ENCODE measurements at places on chromosomes 12 and 14.

- no peak for DNase-seq
Observed at GRCh38 chr12:110403976-110404682, 621 bp upstream of the ANAPC7 start.

GRCh38 chr12:59370933-59371332 is 224.9 kb upstream of the SLC16A7 start:
- no peak for DNase-seq

DNA sequence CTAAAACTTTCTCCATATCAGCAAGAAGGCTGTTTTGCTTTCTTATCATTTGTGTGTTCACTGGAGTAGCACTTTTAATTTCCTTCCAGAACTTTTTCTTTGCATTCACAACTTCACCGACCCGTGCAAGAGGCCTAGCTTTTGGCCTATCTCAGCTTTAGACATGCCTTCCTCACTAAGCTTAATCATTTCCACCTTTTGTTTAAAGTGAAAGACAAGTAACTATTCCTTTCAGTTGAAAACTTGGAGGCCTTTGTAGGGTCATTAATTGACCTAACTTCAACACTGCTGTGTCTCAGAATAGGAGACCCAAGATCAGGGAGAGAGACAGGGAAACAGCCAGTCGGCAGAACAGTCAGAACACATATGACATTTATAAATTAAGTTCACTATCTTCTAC is 39.3 kb downstream of the BBS10 start:
- DNase-seq: no peak

- no peak for DNase-seq
Observed at GRCh38 chr14:79084861-79085260, 914.7 kb downstream of the NRXN3 start.

DNA sequence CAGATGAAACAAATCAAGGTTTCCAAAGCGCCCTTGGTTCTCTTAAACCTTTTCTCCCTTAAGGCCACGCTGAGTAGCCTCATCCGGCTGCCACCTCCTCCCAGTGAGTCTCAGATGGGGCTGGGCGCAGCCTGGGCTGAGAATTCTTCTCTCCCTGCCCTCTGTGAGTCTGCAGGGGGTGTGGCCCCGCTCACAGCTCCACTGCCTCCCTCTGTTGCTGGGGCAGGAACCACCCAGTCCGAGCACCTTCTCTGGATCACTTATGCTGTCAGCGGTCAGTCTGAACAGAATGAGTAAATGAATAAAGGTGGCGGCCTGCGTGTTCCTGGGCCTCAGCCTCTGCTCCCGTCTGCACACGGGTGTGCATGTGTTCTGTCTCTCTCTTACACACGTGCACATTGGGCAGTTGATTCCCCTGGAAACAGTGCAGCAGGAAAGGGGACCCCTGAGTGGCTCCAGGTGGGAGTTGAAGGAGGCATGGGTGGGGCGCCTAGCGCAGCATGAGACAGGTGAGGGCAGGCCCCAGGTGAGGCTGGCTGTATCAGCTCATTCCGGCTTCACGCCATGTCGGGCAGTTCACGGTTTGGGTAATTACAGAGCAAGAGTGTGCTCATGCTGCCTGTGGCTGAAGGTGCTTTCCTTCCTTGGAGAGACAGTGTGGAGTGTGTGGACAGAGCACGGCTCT is 4.3 kb downstream of the PAPLN start:
- DNase-seq: no peak

GRCh38 chr12:67592228-67593011 is 56.1 kb upstream of the DYRK2 start:
- peak; percentile 13 for DNase-seq

DNA sequence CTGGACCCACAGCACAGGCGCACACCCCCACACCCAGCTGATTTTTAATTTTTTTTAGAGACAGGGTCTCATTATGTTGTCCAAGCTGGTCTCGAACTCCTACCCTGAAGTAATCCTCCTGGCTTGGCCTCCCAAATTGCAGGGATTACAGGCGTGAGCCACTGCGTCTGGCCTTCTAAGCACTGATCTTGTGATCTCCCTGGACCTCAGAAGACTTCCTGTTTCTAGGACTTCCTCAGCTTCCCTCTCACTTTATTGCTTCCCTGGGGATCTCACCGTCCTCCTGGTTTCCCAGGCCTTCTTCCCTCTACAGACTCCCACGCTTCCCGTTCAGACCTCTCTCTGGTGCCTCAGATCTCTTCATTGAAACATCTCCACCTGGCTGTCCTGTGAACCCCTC is 13.8 kb downstream of the ZNF839 start:
- no peak for DNase-seq

DNA sequence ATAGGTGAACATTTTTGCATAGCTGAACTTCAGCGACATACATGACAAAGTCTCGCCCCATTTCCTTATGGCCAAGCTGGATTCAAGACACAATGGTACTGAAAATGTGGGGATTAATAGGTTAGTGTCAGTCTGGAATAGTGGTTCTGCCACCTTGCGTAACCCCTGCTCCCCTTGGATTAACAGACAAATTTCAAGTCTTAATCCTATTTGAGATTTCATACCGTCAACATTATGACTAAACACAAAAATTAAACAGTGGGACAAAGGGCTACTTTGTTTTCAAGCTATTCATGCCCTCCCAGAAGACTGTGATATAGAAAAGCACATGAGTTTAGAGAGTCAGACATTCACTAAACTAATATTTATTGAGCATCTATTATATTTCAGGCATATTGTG is 138.9 kb upstream of the HIF1A start:
- no peak for DNase-seq

DNA sequence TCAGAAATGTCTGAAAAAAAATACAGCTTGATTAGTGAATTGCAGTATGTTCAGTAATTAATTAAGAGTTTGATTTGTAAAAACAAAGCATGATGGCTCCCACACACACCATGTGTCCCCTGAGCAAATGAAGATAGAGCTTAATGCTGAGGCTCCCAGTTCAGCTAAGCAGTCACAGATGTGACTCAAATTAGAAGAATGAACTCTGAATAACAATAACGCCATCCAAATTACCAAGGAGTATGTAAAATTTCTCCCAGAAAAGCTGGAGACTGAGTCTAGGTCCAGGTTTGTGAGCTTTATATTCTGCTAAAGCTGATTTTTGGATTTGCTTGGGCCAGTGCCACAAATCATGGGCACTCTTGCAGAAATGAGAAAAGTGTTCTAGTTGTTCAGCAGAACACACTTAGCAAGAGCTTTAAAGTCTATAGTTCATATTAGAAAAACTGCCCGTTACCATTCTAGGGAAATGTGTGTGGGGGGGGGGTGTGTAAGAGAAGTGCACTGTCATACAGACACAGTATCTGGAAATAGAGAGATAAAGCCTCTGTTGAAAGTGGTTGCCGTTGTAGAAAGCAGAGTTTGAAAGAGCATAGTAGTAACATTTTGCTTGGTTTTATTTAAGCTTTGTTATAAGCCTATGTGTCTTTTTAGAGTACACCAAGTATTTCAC is 253.1 kb downstream of the BCAT1 start:
- no peak for DNase-seq

DNA sequence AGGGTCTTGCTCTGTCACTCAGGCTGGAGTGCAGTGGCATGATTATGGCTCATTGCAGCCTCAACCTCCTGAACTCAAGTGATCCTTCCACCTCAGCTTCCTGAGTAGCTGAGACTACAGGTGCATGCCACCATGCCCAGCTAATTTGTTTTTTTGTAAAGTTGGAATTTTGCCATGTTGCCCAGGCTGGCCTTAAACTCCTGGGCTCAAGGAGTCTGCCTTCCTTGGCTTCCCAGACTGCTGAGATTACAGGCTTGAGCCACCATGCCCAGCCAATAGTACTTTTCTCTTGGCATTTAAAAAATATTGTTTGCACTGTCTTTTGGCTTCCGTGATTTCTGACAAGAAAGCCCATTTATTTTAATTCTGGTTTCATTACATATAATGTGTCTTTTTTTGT is 61.3 kb downstream of the DIP2B start:
- DNase-seq: no peak

GRCh38 chr12:100356644-100357223 is at the start of gene SLC17A8:
Gene SLC17A8 (plus strand): TSS chr12:100357074. CDS start chr12:100357392, 318 bp downstream.
- no peak for DNase-seq

- DNase-seq: no peak
Observed at GRCh38 chr12:57839996-57840395, 6.5 kb downstream of the CTDSP2 start.

GRCh38 chr12:117073611-117074010 is 25.6 kb downstream of the TESC start:
- no peak for DNase-seq

DNA sequence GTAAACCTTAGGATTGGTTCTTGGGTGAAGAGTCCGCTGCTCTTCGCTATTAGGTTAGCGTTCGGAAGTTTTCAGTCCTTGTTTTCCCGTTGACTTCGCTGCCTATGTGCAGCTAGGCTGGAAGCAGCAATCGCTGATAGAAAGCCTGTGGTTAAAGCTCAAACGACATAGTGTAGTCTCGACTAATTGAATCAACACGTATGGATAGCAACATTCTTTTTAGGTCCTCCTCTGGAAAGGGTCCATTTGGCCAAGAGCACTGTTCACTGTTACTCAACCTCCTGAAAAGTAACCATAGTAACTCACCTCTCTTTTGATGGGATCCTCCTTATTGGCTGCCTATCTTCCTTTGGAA is 355.5 kb downstream of the SNAPC1 start:
- DNase-seq: no peak

- DNase-seq: no peak
Observed at GRCh38 chr12:131005161-131006035, 51.7 kb downstream of the ADGRD1 start.

DNA sequence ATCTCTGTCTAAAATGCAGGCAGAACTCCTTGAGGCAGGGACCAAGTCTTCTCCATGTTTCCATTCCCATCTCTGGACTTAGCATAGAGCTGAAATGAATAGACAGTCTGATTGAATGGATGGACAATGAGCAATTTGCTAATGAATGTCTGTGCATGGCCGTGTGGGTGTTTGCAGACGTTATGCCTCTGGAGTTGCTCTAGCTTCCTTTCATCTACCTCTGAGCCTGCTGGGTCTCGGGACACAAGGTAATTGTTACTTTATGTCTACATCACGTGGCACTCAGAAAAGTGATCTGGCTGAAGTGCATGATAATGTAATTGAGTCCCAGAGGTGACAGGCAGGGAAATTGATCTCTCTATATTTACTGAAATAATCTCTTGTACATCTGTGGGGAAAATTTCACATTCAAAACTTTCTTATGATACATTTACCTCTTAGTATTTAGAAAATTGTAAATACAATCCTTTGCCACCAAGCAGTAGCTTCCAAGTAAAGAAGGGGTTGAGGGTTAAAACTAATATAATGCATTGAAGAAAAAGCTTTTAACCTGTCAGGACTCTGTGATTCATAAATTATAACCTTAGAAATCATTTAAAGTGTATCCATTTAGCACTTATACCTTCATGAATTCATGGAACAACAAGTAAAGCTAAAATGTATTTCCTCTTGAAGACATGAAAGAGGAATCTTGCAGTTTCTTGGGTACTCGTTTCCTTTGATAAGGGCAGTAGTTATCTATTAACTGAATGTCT is 424.1 kb downstream of the APAF1 start:
- no peak for DNase-seq

DNA sequence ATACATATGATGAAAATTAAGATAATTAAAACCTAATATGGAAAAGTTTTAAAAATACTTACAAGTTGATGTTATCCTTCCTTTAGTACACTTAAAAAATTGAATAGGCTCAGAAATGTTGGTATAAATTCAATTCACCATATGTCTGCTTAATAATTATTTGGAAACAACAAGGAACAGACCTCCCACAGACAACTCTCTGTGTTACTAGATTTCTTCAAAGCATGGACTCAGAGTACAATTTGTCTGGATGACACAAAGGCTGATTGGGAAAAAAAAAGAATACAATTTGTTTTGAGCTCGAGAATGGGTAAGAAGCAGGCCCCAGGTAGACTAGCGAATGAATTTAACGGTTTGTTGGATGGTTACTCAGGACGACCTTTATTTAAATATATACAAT is 48.9 kb upstream of the BTG1 start:
- no peak for DNase-seq

DNA sequence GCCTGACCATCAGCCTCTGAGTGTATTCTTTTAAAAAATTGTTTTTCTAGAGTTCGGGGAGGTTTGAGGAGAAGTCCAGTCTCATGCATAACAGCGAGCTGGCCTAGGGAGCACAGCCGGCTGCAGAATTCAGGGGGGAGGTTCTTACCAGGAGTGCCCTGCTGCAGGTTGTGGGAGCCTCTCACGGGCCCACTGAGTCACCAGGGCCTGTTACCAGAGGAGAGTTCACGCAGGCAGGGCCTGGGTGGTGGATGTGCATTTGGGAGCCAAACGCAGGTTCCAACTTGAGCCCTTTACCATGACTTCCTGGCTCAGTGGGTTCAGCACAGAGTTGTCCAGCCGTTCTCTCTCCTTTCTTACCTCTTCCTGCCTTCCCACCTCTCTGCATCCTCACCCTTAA is 14.4 kb downstream of the CD9 start:
- DNase-seq: no peak

DNA sequence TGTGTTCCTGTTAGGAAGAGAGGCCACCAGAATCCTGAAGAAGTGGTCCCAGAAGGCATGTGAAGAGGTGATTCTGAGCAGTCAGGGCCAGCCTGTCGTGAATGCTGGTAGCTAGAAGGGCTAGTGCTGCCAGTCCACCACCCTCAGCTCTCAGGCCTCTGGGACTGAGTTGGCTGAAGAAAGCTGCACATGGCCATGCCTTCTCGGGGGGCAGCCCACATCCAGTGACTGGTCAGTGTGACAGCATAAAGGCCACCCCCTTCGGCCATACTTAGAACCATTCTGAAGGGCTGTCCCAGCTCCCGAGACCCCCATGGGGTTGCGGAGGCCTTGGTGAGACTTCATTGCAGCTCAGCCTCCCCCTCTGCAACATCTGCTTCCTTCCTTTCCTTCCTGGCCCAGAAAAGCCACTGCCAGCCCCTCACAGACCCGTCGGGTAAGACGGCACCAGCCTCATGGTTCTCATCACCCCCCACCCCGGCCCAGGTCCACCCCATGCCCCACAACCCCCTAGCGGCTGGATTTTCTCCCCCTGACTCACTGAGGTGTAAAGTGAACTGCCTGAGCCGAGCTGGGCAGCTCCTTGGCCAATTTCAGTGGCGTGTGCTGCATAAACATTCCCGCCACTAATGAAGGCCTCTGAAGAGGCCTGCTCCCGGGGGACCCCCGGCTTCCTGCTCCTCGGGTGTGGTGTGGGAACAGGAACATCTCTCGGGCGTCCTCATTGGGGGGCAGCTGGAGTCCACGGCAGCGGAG is 49.5 kb upstream of the DIO3 start:
- no peak for DNase-seq

DNA sequence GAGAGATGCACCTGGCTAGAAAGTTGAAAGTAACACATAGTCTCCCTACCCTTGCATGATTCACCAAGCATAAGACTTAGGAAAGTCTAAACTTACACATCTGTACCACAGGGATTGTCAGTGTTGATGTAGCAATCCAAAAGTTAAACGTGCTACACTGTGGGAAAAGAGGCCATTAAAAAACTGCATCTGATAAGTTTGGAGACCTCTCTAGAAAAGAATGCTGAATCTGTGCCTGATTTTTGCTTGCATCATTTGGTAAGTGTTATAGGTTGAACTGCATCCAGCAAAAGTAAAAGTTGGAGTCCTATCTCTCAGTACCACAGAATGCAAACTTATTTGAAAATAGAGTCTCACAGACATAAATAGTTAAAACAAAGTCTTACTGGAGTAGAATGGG is 126.6 kb downstream of the SLC6A15 start:
- no peak for DNase-seq
